Suppressor macrophage treated with lipopolysaccharide for 4 hours (primary cell): ENCODE measurements at places on chromosomes 2 and 18.

DNA sequence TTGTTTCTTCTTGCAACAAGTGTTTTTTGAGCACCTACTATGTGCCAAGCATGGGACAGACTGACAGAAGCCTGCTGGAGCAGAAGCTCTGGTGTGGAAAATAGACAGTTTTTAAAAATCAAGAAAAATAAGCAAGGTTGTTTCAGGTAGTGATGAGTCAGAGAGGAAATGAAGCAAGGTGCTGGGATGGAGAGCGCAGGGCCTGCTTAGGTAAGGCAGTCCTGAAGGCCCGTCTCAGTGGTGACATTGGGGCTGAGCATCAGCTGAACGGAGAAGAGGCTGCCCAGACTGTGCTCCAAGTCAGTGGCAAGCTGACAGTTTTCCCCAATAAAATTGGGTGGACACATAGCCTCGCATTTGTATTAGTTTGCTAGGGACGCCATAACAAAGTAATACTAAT lies 263.6 kb downstream of the SS18 start:
- DNase-seq, result no peak

- no peak for DNase-seq
Observed at GRCh38 chr2:38742797-38743559, 8.2 kb downstream of the SRSF7 start.

DNA sequence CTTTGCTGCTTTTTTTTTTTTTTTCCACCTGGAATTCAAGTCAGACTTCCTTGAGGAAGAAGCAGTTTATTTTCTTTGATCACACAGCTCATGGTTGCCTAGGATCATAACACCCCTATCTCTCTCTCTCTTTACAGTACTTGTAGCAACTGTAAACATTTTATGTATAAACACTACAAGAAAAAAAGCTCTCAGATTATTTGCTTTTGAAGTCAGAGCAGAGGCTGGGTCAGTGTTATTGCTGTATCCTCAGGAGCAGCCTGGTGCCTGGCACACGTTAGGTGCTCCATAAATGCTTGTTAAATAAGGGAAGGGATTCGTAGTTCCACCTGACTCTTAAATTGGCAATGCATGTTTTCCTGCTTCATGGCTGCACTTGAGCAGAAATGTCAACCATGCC lies 221.2 kb downstream of the TGIF1 start:
- no peak for DNase-seq

GRCh38 chr2:4420032-4420431 lies 716.7 kb downstream of the DCDC2C start:
- DNase-seq, result no peak

- no peak for DNase-seq
Observed at GRCh38 chr2:71462056-71462605, 8.8 kb downstream of the DYSF start.

GRCh38 chr2:535222-535621 lies 142.0 kb downstream of the TMEM18 start:
- no peak for DNase-seq

GRCh38 chr2:203286532-203286931 lies 41.7 kb upstream of the ABI2 start:
- no peak for DNase-seq

DNA sequence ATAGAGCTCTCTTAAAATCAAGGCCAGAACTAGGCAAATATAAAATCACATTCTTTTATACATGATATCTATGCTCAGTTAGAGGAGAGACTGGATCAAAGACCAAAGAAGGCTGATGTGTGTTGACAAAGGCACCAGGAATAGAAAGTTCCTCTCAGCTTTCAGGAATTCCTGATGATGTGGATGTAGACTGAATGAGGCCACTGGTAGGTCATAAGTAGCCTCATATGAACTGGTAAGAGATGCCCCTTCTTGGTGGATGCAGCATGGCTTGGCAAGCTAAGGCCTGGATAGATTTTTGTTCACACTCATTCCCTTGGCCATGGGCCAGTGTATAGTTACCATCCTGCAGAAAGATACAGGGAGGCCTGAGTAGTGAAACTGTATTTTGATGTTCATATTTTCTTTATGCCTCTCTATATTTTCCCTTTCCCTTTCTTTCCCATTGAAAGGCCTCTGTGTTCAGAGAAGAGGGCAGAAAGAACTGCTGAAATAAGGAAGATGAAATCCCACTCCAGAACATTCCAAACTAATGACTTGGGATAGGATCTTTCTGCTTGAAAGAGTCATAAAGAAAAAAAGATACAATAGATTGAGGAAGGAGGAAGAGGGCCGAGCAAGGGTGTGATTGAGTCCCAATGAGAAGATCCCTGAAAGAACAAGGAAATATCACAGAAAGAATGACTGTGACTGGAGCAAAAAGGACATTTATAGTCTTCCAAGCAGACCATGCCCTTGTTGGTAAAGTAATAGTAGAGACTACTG lies 2182.7 kb upstream of the PIK3C3 start:
- no peak for DNase-seq

- peak; percentile 94 for DNase-seq
Observed at GRCh38 chr2:38619458-38620164, 16.9 kb upstream of the HNRNPLL start.

- DNase-seq, result no peak
Observed at GRCh38 chr18:78123926-78124797, 855.5 kb upstream of the SALL3 start.

- DNase-seq, result peak; percentile 62
Observed at GRCh38 chr2:113891265-113891959, 1.5 kb downstream of the ACTR3 start.

GRCh38 chr2:22521620-22522019 lies 863.4 kb upstream of the KLHL29 start:
- no peak for DNase-seq

- no peak for DNase-seq
Observed at GRCh38 chr18:26495287-26495686, 53.1 kb downstream of the KCTD1 start.

- DNase-seq, result no peak
Observed at GRCh38 chr2:41119489-41119888, 667.6 kb upstream of the SLC8A1 start.

DNA sequence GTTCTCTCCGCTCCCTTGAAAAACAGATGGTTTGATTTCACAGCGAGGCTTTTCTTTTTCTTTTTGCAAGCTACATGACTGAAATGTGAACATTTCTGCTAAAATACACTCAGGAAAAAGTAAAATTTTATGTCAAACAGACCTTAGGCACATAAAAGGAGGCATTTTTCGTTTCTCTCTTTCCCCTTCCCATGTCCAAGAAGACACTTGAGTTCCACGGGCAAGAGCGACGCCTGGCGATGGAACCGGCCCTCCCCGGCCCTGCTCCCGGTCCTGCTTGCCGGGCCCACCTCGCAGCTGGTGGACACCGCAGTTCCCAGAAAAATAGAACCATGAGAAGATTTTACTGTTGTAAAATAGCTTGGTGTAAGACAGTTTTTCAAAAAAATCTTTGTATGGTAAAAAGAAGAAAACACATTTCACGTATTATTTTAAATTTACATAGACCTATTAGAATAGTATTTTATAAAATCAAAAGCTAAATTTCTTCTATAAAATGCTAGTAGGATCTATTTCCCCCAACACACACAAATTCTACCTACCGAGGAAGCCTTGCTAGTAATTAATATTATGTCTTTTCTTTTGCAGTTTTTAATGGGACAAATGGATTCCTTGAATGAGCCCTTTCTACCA lies 2.3 kb upstream of the ALKAL2 start:
- DNase-seq, result peak; percentile 76

DNA sequence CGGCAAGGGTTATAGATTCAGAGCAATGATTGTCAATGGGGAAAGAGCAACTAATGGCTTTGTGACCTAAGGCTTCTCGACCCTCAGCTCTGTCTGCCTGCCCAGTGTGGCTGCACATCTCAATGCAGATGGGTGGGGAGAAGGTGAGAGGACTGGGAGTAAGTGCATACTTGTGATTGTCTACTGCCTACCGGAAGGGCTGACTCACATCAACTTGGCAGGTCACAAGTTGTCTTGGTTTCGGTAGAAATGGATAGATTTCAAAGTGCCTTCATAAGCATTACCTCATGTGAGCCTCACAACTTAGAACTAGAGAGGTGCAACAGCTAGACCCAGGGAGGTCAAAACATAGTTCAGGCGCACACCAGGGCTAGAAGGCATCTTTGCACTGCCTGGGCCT lies 29.4 kb downstream of the STAT1 start:
- DNase-seq, result no peak

- no peak for DNase-seq
Observed at GRCh38 chr18:1849386-1849785, 721.9 kb downstream of the METTL4 start.

- DNase-seq, result no peak
Observed at GRCh38 chr2:156800781-156801361, 364.7 kb downstream of the GPD2 start.

GRCh38 chr2:120678251-120678650 lies 57.4 kb upstream of the GLI2 start:
- no peak for DNase-seq

- no peak for DNase-seq
Observed at GRCh38 chr2:143440411-143441012, 311.3 kb downstream of the ARHGAP15 start.
